ENCODE measurements at places on chromosomes 3 and 15.

- ATAC-seq: no peak
These were observed 159.4 kb downstream of the SI start for GRCh38 chr3:164918905-164919304.

- ATAC-seq: no peak
These were observed 171.6 kb upstream of the TSC22D2 start for GRCh38 chr3:150236316-150237082.

DNA sequence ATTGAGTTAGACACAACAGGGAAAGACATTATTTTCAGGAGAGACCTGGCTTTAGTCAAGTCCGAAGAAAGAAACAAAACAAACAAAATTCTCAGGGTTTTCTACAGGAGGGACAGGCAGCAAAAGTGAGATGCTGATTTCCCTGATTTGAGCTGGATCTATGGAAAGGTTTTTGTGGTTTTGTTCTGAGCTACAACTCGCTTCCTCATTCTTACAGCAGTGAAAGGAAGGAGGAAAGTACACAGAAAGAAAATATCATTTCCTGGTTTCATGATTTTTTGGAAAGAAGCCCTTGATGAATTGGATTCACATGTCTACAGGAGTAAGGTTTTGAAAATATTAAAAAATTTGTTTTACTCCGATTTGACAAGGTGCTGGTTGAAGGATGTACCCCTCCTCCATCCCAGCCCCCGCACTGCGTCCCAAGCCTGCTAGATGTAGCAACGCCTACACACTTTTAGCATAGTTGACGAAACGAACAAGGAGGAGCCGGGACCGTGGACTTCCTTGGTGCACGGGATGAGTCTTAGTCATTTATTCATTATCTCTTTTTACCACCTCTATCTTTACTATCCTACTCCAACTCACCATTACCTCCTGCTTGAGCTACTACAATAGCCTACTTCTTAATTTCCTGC, 10.8 kb downstream of the PRICKLE2 start:
- peak; percentile 51 for ATAC-seq

DNA sequence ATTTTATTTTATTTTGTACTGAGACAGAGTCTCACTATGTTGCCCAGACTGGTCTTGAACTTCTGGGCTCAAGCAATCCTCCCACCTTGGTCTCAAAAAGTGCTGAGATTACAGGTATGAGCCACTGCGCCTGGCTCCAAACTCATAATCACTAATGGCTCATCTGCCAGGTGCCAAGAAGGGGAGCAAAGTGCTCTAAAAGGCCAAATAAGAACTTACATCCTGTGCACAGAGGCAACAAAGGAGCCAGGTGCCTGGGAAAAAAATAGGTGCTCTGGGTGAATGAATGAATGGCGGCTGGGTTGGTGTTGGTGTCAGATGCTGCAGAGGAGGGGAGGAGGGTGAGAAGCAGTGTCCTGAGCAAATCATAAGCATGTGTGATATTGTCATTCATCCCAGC, 25.9 kb upstream of the ADAMTS7 start:
- no peak for ATAC-seq

GRCh38 chr3:48598323-48599076, 3.4 kb upstream of the COL7A1 start:
- peak; percentile 63 for ATAC-seq

- no peak for ATAC-seq
These were observed 53.3 kb downstream of the TIPARP start for GRCh38 chr3:156727519-156728205.

DNA sequence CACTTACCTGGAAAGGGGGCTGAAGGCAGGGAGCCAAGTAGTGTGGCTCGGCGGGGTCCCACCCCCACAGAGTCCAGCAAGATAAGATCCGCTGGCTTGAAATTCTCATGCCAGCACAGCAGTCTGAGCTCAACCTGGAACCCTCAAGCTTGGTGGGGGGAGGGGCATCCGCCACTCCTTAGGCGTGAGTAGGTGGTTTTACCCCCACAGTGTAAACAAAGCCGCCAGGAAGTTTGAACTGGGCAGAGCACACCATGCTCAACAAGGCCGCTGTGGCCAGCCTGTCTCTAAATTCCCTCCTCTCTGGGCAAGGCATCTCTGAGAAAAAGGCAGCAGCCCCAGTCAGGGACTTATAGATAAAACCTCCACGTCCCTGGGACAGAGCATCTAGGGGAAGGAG, 156.3 kb downstream of the KBTBD8 start:
- ATAC-seq: no peak

GRCh38 chr3:185815391-185816282, 9.2 kb downstream of the IGF2BP2 start:
- ATAC-seq: no peak

DNA sequence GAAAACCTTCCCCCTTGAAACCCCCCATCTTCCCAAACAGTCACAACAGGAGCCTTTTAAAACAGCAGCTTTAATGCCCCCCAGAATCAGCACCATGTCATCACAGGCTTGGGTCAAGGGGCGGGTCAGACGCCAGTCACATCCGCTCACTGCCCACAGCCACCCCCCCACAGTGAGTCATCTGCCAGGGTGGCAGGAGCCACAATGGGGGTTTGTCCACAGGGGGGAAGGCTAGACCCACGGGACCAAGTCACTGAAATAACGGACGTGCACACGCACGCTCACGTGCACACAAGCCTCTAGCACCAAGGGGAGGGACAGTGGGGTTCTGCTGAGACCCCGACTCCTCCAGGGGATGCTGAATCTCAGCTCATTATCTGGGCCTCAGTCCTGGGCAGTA, 441 bp upstream of the UCN2 start:
- peak; percentile 17 for ATAC-seq

- no peak for ATAC-seq
These were observed 15.2 kb downstream of the ANKRD63 start for GRCh38 chr15:40267670-40268069.

DNA sequence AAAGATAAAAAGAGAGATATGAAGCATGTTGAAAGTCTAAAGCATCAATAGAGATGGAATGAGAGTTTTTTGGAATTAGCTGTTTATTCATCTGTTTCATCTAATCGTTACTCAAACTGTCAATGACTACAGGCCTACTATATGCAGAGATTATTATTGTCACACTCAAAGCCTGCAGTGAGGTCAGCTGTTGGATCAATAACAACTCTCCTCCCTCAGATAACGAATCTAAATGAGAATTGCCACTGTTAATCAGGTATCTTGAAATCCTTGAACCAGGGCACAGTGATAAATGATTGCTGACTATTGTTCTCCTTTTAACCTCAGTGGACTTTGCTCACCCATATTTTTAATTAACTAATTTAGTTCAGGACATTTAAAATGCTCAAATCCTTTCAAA, 192.3 kb upstream of the SGO1 start:
- ATAC-seq: no peak

DNA sequence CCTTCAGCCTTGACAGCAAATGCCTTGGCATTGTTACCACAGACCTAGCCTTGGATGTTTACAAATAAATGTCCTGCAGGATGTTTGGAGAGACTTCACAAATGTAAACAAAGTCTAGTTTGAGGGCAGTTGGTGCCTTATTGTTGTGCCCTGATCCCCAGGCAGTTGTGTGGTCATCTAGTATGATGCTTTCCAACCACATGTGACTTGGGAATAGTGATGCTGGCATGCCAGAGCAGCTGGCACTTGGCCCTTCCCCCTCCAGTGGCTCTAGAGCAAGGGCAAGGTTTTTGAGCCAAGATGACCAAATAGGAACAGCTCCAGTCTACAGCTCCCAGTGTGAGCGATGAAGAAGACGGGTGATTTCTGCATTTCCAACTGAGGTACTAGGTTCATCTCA, 258.2 kb downstream of the ADAMTS17 start:
- no peak for ATAC-seq

- ATAC-seq: peak; percentile 83
These were observed 30.5 kb upstream of the APH1B start for GRCh38 chr15:63246691-63247469.

DNA sequence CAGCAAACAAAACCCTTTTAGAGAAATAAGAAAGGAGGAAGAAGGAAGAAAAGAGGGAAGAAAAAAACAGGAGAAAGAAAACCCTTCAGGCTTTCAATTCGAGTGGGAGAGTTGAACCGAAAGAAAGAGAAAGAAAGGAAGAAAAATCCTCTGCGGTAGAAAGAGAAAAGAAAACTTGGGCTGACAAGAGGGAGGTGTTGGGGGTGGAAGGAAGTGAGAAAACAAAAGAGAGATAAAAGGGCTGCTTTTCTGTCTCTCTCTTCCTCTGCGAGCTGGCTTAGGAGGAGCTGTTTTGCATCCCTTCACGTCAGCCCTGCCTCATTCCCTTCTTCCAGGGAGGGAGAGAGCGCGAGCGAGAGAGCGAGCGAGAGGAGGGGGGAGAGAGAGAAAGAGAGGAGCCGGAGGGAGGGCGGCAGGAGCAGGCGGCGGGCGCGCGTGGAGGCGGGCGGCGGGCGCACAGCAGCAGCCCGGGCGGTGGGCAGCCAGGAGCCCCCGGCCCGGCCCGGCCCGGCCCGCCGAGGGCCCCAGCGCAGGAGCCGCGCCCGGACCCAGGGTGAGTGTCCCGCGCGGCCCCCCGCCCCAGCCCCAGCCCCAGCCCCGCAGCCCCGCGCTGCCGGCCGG, at the start of gene ZNF710:
Gene ZNF710 (plus strand): TSS at position 263 of the 621 bp plus-strand sequence. CDS start 65,814 bp downstream, outside the sequence.
- ATAC-seq: peak; percentile 51

DNA sequence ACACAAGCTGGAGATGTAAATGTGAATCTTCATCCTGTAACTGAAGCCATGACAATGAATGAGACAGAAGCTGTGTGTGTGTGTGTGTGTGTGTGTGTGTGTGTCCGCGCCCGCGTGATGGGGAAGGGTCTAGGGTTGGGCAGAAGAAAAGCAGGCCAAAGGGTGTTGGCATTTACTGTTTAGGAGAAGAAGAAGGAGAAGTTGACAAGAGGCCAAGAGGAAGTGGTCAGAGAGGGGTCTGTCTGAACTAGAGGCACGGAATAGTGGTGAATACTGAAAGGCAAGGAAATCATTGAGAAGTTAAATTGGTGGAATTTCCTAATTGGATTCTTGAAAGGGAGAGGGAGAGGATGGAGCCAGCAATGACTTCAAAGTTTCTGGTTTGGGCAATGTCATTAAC, 5.6 kb upstream of the NCEH1 start:
- peak; percentile 77 for ATAC-seq

DNA sequence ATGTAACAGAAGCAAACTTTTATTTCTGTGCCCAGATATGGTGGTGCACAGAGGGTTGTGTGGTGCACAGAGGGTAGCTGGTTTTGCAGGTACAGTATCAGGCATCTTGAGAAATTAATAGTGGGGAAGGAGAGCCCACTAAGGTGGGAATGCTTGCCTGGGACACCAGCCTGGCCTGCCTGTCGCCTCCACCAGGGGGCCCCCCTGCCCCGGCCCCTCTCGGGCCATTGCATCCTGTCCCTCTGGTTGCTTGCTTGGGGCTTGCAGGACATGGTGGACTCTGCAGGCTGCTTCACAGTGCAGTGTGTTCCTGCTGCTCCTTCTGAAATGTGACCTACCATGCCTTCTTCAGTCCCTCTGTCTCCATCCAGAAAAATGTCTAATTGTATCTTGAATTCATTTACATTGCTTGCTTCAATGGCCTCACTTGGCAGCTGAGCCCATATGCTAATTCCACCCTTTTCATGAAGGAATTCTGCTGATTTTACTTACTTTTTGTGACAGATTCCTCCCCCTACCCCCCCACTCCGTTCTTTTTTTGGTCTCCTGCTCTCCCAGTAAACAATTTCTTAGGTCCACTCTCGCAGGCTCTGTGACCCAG, 73.6 kb downstream of the EEFSEC start:
- no peak for ATAC-seq

DNA sequence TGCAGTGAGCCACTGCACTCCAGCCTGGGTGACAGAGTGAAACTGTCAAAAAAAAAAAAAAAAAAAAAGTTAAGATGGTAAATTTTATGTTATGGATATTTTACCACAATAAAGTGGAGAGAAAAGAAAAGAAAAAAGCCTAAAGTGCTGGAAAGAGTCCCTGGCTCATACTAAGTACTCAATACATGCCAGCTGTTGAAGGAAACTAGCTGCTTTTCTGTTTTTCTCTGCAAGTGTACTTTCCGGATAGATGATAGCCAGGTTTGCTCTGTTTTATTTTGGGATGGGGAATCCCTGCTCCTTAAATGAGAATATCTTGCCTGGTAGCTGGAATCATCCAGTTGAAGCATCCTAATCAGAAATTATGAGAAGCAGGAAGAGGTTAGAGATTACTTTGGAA, 10.9 kb downstream of the EID1 start:
- no peak for ATAC-seq

DNA sequence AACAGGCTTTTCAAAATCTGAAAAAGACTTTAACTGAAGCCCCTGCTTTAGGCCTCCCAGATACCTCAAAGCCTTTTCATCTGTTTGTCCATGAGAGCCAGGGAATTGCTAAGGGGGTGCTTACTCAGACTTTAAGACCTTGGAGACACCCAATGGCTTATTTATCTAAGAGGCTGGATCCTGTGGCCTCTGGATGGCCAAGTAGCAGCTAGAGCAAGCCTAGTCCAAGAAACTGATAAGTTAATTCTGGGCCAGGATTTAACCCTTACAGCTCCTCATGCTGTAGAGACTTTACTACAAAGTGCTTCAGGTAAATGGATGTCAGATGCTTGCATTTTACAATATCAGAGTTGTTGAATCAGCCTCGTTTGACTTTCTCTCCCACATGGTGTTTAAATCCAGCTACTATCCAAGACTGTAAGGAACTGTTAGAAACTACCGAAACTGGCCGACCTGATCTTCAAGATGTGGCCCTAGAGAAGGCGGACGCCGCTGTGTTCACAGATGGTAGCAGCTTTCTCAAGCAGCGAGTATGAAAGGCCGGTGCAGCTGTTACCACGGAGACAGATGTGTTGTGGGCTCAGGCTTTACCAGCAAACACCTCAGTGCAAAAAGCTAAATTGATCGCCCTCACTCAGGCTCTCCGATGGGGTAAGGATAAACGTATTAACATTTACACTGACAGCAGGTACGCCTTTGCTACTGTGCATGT, 3.3 kb downstream of the DET1 start:
- ATAC-seq: no peak

DNA sequence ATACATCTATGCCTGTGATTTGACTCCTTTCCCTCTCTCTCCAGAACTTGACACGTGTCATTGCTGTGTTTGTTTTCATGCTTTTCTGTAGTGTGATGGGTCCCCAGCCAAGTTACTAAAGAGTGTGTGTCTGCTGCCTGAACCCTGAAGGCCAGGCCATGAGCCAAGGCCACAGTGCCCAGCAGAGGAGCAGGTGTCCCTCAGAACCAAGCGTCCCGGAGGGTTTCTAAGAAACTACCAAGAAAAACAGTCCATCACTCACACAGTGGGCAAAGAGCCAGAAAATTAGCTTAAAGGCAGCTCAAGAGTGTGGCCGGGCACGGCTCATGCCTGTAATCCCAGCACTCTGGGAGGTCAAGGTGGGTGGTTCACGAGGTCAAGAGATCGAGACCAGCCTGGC, 35.2 kb downstream of the FBXO45 start:
- no peak for ATAC-seq

DNA sequence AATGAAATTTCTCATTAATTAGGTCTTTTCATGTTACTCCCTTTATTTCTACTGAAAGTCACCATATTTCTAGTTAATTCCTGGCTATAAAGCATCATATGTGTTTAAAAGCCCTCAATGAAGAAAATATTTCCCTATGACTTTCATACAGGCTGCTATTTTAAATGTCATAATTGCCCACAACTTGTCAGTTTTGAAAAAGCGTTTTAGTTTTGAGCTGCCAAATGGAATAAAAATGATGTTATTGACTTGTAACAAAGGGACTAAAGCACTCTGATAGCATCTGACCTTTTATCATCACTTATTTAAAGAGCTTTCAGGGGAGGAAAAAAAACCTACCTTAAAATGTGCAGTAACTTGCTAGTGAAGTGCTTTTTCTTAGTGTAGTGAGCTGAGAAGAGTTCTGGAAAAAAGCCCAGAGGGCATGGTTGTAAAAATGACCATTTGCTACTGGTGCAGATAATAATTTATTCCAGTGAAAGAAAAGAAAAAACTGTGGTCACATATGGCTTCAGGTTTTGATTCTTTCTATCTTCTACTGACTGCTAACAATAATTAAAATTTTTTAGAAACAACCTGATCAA, 877.2 kb downstream of the CADM2 start:
- ATAC-seq: no peak

All from gastroesophageal sphincter (tissue), 4 donors.